T-cell (primary cell): ENCODE measurements at places on chromosomes 16 and 17. TPM values are rescaled to one million over a fixed set of nuclear protein-coding genes. Genes with fewer than 3 reads are reported as not detected.

- H3K27me3 ChIP-seq: no peaks in the 10 kb centered on the region
- DNase-seq: no peak
- no peak overlapping the region for H3K27ac ChIP-seq
- H3K36me3 ChIP-seq: no peaks in the 10 kb centered on the region
- no peak overlapping the region for H3K4me3 ChIP-seq
Measured at GRCh38 chr17:41322094-41322902, 6.8 kb upstream of the KRTAP17-1 start.

The RPS15A gene
- total RNA-seq: 2,982 TPM

The SLC22A31 gene
- 0.49 TPM for total RNA-seq

DNA sequence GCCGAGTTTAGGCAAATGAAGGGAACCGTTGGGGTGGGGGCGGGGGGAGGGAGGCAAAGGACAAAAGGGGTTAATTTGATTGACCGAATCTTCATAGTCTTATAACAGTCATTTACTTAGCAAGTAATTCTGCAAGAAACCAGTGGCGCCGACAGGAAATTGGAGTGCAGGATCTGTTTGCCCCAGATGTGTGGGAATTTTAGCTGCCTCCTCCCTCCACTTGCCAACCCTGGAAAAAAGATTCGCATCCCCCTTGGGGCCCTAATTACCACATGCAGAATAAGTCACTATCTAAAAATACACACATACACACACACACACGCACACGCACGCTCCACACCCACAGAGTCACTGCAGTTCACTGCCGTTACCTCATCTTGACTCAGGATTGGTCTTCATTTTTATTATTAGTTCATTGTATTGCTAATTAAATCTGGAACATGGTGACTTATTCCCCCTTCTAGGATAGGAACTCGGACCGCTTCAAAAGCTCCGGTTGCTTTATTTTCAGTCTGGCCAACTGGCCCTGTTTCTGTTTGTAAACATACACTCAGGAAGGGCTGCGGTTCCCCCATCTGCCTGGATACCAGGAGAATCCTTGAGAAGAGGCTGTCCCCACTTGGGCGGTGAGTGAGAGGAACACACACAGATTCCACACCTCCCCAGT lies 241.6 kb upstream of the SALL1 start:
- DNase-seq: no peak
- H3K4me3 ChIP-seq: no peak overlapping the region
- H3K4me1 ChIP-seq: no peaks in the 10 kb centered on the region
- no peaks in the 10 kb centered on the region for H3K27me3 ChIP-seq
- no peak overlapping the region for H3K27ac ChIP-seq

DNA sequence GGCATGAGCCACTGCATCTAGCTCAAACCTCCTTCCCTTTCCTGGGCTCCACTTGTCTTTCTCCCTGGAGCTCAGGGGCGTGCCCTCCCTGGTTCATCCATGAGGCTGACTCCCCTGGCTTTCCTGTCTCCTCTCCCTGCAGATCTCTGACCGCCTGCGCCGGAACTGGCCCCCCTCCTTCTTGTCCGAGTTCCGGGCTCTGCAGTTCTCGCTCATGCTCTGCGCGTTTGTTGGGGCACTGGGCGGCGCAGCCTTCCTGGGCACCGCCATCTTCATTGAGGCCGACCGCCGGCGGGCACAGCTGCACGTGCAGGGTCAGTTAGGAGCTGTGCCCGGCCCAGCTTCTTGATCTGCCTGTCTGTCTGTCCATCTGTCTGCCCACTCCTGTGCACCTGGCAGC lies 1.2 kb upstream of the LAT start:
- peaks cover 18% of the 10 kb centered on the region for H3K4me1 ChIP-seq
- no peaks in the 10 kb centered on the region for H3K27me3 ChIP-seq
- peak overlapping the region; percentile 74 for H3K4me3 ChIP-seq
- peaks cover 16% of the 10 kb centered on the region for H3K36me3 ChIP-seq
- H3K27ac ChIP-seq: peak overlapping the region; percentile 90

The HOXB2 gene
- total RNA-seq: 12.1 TPM

The HCRT gene
- total RNA-seq: not detected

The COG7 gene
- total RNA-seq: 22.4 TPM

GRCh38 chr17:18997650-18998196 lies 6.8 kb downstream of the FAM83G start:
- no peaks in the 10 kb centered on the region for H3K27me3 ChIP-seq
- DNase-seq: no peak
- peaks cover 3% of the 10 kb centered on the region for H3K36me3 ChIP-seq
- H3K4me1 ChIP-seq: peaks cover 4% of the 10 kb centered on the region
- H3K4me3 ChIP-seq: no peak overlapping the region

DNA sequence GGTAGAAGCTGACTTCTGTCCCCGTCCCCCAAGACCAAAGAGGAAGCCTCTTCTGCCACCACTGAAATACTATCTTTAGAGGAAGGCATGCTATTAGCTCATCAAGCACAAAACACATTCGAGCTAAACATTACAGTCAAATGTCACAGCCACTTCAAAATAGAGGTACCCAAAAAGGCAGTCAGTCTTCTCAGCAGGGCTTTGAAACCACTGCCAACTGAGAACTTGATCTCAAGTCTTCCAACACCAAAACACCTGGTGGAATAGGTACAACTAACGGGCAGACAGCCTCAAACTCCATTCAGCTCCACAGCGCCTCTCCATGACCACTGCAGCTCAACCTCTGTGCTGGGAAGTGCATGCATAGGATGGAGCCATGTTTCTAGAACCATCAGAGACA lies 36.0 kb downstream of the ZFHX3 start:
- no peak overlapping the region for H3K27ac ChIP-seq
- H3K4me1 ChIP-seq: no peaks in the 10 kb centered on the region
- no peak for DNase-seq
- H3K27me3 ChIP-seq: peaks cover 13% of the 10 kb centered on the region
- no peaks in the 10 kb centered on the region for H3K36me3 ChIP-seq

The COX6A2 gene
- total RNA-seq: not detected
